ENCODE measurements at places on chromosomes 6 and 20.

GRCh38 chr6:121971931-121972335 lies 427.5 kb upstream of the HSF2 start:
- DNase-seq: no peak

DNA sequence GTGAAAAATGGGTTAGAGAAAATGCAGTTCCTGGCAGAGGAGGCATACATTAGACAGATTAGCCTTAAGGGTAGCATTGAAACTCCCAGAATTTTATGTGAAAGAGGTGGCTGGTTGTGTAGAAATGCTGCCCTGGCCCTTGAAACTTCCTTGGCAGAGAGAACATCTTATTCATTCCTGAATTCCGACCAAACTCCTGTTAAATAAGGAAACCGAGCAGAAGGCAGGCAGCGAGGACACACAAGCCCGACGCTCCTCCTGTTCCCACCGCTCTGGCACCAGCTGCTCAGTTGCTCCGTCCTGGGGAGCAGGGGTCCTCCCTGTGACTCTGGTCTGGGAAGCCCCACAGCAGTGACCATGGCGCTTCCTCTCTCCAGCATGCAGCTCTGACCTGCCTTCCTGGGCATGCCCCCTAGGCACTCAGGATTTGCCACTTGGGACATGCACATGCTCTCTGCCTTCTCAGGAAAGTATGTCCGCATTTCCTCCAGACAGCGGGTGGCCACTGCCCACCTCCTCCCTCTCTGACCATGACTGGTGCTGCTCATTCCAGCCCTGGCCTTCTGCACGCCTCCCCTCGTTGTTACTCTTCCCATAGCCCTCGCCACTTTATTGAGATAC lies 35.2 kb upstream of the CLDN20 start:
- no peak for DNase-seq

DNA sequence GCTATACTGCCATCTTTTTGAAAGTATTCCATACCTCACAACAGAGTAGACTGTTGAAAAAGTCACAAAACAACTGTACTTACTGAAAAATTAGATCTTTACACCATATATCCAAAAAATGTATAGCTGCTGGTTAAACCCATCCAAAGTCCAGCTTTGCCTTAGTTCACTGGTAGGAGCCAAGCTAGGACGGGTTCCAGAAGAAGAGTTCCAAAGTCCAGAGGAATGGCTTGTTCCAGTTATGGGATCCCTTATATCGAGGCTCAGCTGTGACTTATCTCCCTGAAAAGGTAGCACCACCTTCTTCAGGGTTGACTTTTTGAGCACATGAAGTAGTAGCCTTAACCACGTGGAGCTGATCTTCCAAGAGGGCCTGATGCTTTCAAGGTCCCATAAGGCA lies 236.3 kb upstream of the FLRT3 start:
- no peak for DNase-seq

GRCh38 chr6:143724876-143725275 lies 47.1 kb downstream of the PHACTR2 start:
- DNase-seq: no peak

- no peak for DNase-seq
Observed at GRCh38 chr6:106079961-106080762, 6.0 kb upstream of the PRDM1 start.

DNA sequence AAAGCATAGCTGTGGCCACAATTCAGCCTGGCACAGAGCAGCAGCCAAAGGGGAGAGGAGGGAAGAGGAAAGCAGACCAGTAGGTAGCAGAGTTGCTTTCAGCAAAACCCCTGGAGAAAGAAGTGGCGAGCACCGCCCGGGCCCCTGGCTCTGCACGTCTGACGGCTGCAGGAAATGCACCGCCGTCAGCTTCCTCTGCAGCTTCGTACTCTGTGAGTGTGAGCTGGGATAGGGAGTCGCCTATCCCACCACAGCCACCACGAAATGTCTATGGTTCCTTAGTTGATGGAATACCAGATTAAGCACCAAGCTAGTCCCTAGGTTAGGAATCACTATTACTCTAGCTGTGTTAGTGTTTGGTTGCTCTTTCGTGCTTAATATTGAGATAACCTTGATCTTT lies 79.9 kb upstream of the NAA20 start:
- DNase-seq: no peak

All from activated CD4-positive, alpha-beta T cell treated with anti-CD3 and anti-CD28 coated beads, Interleukin-2, amount 50 U/mL, for 24 hours (primary cell).